ENCODE measurements at places on chromosomes 16 and 17.

- no peak for DNase-seq
Measured at GRCh38 chr17:22304667-22305303, 612.5 kb downstream of the KCNJ18 start.

DNA sequence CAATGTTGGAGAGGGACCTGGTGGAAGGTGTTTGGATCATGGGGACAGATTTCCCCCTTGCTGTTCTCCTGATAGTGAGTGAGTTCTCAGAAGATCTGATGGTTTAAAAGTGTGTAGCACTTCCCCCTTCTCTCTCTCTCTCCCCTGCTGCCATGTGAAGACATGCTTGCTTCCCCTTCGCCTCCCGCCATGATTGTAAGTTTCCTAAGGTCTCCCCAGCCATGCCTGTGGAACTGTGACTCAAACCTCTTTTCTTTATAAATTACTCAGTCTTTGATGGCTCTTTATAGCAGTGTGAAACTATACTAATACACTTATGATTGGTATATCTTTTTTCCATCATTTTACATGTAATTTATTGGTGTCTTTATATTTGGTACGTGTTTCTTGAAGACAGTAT, 13.4 kb downstream of the ADGRG5 start:
- no peak for DNase-seq

GRCh38 chr17:12693640-12694039, 27.9 kb downstream of the MYOCD start:
- no peak for DNase-seq

- DNase-seq = no peak
Measured at GRCh38 chr16:30992931-30993816, 8.2 kb downstream of the HSD3B7 start.

DNA sequence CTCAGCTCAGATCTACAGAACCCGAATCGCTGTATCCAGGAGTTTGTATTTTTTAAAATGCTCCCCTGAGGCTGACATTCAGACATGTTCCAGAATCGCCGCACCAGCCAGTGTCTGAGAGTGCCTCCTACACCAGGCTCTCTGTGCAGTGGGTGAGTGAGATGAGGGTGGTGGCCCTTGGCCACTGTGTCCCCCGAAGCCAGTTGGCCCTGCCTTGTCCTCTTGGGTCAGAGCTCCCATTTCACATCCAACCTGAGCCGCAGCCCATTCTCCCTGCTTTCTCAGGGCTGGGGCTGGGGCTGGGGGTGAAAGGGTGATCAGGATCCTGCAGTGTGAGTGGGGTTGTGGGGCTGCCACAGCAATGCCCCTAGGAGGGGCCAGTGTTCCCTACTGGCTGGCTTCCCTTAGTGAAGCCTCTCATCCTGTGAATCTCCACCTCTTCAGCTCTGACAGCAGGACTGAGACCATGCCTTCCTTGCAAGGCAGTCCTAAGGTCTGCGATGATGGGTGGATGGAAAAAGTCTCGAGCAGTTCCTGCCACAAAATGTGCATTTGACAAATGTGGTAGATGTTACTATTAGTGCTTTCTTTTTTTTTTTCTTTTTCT, 12.9 kb upstream of the MYCBPAP start:
- no peak for DNase-seq

GRCh38 chr16:64589836-64590235, 532.0 kb downstream of the CDH11 start:
- no peak for DNase-seq

DNA sequence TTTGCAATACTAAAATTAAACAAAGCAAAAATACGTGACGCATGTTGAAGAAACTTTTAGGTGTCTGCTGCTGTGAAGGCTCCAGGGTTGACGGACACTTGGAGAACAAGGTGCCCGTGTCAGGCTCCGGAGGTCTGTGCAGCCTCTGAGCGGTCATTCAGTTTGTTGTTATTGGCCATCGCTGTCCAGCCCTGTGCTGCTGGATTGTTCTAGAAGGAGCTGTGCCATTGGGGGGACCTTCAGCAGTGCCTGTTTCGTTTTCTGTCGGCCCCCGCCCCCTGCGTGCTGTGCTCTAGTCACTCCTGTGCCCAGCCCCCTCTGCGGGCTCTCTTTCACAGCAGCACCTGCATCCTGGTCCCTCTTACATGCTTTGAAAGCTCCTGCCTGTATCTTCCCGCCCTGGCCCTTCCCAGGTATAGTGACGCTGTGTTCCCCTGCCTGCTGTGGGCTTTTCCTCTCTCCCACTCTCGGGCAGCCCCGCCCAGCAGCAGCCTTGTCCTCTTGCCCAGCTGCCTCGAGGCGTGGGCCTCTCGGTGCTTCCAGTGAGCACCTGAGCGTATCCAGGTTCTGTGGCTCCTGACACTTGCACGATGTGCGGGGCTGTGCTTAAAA, 50.7 kb downstream of the RNF213 start:
- no peak for DNase-seq

DNA sequence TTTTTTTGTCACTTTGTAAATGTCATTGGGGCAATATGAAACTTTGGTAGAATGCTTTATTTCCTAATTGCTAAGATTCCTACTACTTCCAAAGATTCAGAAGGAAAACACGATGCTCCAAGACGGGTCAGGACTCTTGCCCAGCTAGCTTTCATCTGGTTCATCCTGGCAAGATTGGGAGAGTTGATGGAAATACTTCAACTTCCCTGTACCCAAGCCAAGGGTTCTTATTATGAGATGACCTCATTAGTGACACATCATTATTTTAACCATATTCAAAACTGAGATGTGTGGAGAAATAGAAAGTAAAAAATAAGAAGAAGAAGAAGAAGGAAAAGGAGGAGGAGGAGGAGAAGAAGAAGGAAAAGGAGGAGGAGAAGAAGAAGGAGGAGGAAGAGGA, 25.6 kb downstream of the SOX9 start:
- no peak for DNase-seq

DNA sequence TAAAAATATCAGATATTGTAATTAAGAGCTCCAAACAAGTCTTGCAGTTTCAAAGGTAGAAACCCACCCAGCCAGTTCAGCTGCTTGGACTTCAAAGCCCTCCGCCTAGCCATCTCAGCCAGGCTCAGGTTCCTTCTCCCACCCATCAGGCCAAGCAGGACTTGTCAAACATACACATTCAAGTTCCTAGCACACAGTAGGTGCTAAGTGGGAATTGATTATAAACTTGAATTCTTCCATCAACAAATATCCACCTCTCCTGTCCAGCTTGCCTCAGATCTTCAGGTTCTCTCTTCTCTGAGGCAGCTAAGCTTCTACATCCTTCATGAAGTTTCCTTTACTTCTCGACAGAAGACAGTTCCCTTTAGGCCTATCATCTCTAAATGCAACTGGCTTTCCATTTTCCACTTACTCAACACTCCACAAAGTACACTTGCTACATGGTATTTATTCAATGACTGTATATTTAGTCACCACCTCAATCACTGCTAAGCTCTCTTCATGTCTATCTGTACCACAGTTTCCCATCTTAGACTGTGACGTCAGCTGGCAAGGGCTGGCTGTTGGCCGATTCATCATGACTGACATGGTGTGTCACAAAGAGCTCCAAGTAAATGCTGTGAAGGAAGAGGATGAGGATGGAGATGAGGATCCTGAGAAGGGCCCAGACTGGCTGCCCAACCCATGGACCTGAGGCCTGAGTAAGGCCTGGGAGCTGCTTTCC, 13.3 kb upstream of the COG7 start:
- no peak for DNase-seq

DNA sequence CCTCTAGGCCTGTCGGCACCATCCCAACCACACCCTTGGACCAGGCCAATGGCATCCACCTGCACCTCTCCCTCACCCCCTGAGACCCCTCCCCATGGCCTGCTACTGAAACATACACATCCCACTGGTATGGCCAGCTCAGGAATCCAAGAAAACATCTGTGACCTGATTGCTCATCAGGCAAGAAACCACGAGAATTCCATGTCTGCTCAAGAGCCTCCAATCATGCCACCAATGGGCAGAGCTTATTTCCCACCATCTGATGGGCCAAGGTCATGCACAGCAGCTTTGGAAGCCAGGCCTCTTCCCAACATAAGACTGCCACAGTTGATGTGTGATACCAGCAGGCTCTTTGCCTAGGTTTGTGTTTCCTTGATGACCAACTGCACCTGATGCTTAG, 190.1 kb downstream of the C16orf78 start:
- no peak for DNase-seq

- DNase-seq = no peak
Measured at GRCh38 chr16:2948807-2949704, 15.0 kb upstream of the KREMEN2 start.

GRCh38 chr16:79053577-79053976, 547.0 kb downstream of the MAF start:
- no peak for DNase-seq

DNA sequence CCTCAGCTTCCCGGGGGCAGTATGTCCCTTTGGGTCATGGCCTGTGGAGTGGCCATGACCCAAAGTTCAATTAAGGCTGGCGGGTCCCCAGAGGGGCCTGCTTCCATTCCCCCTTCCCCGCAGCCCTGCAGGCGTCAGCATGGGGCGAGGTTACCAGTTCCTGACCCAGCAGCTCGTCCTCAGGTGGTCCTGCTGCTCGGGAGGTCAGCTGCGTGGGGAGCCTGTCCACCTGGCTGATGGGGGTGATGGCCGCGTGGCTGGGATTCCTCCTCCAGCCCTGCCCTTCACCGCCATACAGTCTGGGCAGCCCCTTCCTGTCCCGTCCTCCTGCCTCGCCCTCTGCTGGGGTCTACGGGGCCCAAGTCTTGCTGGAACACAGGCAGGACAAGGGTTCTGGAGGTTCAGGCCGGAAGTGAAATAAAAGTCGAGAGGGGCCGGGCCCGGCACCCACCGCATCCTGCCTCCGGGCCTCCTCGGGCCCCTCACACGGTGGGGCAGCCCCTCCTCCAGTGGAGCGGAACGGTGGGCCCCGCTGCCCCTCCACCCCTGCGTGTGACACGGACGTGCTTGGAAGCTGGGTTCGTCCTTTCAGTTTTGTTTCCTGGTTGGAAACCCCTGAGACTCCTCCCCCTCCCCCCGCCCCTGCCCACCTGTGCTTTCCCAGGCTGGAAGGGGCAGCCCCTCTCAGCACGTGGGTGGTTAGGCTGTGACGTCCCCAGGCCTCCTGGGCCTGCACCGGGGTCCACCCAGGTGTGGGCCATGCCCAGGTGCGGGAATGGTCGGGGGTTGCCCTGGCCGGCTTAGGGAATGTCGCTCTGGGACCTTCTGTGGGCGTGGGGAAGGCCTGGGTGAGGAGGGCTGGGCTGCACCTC, 6.8 kb downstream of the UBALD2 start:
- peak; percentile 52 for DNase-seq

DNA sequence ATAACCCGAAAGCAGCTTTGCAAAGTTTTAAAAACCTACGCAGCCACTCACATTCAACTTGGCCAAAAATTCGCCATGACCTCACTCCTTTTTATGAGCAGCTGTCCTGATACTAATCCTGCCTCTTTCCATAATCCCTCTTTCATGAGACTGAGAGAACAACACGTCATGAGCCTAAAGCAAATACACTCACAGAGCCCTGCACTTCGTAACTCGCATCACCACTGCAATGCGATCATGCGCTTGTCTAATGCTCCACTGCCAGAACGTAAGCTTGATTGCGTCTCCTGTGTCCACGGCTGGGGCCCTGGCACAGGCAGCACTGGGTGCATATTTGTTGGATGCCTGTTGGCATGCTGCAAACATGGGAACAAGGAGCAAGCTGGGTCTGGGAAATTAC, 36.2 kb downstream of the CDRT4 start:
- no peak for DNase-seq

- DNase-seq = no peak
Measured at GRCh38 chr17:75334723-75335122, 45.5 kb upstream of the SLC25A19 start.

- DNase-seq = no peak
Measured at GRCh38 chr17:55223524-55223923, 41.2 kb upstream of the HLF start.

DNA sequence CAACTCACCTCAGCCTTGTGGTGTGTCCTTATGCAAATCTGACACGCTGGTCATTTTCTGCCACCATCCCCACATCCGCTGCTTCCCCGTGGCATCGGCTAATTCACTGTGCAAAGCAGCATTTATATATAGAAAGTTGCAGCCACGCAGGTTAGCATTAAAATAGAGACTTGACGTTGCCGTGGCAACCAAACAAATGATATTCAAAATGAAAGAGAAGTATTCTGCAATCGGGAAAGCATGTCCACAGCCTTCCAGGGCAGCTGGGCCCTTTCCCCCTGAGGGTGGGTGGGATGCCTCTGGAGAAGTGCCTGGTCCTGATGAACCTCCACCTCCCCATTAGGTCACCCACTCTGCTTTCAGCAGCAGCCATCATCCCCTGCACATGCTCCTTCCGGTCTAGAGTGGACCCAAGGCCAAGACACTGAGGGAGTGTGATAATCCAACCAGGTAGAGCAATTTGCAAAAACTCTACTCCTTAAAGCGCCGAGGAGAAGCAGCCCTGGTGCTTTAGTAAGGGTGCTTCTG, 138.7 kb downstream of the GAS7 start:
- DNase-seq = no peak

DNA sequence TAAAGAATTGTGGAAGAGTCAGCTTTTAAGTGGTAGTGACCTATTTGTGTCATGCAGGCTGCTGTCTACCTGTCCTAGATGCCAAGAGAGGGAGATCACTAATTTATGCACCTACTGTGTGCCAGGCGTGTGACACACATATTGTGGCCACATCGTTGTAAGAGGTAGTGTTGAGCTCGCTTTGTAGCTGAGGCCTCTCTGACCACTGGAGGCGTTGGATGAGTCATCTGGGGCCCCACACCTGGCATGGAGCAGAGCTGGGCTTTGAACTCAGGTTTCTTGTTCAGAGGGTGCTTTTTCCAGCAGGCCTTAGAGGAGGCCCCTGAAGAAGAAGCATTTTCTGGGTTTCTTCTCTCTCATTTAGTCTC, 52.3 kb upstream of the LGALS9 start:
- DNase-seq = no peak

DNA sequence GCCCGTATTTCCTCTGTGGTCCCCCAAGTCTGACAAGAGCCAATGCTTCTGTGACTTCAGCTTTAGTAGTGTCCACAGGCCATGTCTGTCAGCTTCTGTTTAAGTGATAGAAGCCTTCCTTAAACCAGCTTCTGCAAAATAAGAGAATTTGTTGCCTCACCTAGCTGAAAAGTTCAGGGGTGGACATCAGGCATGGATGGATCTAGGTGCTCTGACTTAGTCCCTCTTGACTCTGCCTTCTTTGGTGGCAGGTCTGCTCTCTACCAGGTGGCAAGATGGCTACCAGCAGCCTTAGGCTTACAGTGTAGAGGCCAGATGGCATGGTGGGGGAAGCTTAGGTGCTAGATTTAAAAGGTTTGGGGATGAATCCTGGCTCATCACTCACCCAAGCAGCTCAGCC, 33.7 kb downstream of the KATNIP start:
- no peak for DNase-seq

DNA sequence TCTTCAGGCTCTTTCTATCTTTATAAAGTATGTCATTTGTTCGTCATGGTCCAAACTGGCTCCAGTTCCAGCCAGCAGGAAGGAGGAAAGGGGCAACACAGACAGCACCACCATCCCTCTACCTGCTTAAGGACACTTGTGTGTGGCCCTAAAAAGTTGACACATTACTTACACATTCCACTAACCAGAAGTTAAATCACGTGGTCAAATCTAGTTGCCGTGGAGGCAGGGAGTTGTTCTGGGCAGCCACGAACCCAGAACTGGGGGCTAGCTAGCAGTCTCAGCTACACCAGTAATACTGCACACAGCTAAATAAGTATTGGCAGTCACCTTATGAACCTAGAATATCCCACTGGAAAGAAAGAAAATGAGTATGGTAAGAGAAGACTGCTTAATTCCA, 104.2 kb downstream of the SNX11 start:
- DNase-seq = no peak

Measured in T-helper 9 cell (primary cell).